Fibroblast of the aortic adventitia (primary cell): ENCODE measurements at places on chromosomes 11 and 22. TPM values are rescaled to one million over a fixed set of nuclear protein-coding genes. Genes with fewer than 3 reads are reported as not detected.
A peak's percentile ranks its signal among the peaks of the same experiment; 100 is the strongest.

TRIM64 gene
- not detected in 2 replicates for total RNA-seq

MRPL21 gene
- 57.8 and 62.9 TPM in 2 replicates for total RNA-seq

ELF5 gene
- not detected in 2 replicates for total RNA-seq

SCUBE1 gene
- not detected in 2 replicates for total RNA-seq

RAC2 gene
- 5.6 and 14.4 TPM in 2 replicates for total RNA-seq

DNA sequence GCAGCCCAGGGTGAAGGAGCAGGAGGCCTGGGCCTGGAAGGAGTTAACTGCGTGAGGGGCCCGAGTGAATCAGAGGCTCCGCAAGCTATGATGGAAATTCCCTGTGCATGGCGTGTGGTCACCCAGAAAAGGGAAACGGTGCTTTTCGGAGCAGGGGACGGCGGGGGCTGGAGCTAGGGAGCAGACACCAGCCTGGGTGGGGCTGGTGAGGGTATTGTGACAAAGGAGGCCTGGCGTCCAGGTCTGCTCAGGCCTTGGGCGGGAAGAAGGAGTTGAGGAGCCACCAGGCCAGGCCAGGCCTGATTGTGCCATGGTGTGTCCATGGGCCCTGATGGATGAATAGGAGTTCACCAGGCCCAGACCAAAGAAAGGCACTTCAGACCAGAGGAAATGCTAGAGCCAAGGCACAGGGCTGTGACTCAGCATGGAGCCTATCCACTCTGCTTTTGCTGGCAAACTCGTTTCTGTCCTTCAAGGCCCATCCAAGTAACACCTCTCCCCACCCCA is 12.8 kb upstream of the SPI1 start:
- DNase-seq, result no peak

GRCh38 chr11:70727899-70728620 is 329.7 kb downstream of the CTTN start:
- no peak for DNase-seq

DNA sequence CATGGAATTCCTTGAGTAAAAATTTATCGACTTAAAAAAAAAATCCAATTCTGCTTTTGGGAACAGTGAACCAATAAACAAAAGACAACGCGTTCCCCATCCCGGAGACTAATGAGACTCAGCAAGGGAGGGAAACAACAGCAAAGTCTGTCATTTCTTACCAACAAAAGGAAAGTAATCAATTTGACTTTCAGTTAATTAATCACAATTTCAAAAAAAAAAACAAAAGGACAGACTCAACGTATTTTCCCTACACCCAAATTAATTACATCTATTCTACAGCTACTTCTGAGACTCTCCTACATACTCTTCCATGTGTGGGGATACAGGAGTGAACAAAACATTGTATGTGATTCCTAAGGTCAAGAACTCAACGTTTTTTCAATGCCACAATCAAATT is 1.9 kb downstream of the RDX start:
- DNase-seq, result no peak

DNA sequence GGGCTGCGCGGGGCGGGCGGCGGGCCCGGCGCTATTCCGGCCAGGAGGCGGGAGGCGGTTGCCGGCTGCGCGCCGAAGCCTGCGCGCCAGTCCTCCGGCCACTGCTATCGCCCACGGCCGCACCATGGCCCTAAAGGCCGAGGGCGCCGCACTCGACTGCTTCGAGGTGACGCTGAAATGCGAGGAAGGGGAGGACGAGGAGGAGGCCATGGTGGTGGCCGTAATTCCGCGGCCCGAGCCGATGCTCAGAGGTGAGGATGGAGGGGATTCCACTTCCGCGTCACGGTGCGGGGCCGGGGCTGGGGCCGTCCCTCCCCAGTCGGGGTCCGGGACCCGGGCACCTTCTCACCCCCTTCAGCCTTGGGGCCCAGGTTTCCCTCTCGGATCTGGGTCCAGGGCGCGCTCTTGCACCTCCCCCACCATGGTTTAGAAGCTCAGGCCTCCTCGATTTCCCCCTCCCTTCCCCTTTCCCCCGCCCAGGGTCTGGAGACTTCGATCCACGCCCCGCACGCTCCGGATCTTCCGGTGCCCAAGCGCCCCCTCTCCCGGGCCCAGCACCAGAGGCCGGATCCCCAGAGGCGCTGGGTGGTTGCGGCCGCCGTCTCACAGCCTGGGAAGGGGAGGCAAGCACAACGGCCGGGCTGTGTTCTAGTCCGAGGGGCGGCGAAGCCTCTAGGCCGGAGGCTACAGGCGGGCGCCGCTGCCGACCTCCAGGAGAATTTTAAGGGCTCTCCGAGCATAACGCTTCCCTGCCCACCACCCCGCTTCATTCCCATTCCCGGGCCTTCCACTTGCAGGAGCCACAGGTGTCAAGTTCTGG is 517 bp downstream of the SPINDOC start:
- peak; percentile 40 for DNase-seq

GRCh38 chr11:10600570-10601248 is 32.2 kb upstream of the LYVE1 start:
- no peak for DNase-seq

- no peak for DNase-seq
These were observed 19.4 kb downstream of the OSBP2 start for GRCh38 chr22:30714062-30714461.

GRCh38 chr11:2271077-2271326 is 614 bp upstream of the ASCL2 start:
- DNase-seq, result no peak

DNA sequence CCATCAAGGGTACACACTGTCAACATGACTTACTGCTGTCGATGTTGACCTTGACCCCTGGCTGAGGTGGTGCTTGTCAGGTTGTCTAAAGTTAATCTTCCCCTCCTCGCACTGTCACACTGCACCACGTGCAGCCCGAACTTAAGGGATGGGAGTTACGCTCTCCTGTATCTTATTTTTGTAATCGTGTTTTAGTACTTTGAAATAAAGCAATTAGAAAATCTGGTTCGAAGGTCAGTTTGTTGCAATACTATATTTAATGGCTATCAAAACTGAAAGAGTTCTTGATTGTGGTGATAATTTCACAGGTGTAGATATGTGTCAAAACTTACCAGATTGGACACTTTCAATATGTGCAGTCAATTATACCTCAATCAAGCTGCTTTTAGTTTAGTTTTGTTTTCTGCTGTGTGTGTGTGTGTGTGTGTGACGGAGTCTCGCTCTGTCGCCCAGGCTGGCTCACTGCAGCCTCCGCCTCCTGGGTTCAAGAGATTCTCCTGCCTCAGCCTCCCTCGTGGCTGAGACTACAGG is 10.7 kb upstream of the ST14 start:
- no peak for DNase-seq

GRCh38 chr11:91023731-91024130 is 800.9 kb upstream of the CHORDC1 start:
- DNase-seq, result no peak

DNA sequence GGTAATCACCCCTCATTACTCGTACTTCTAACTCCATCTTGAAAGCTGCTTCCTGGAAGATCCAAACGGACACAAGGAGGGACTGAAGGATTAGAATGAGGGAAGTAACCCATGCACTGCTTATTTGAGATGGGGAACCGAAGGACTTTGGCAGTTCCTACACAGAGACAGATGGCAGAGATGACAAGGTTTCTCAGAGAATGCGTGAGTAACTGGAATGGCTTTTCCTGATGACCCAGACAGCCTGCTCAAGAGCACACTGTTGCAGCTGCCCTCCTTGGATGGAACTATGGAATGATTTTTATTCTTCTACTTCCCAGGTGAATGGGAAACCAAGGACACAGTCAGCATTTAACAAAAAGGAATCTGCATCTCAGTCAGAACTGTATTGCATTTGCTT is 7.3 kb downstream of the KCNJ11 start:
- DNase-seq, result no peak

DNA sequence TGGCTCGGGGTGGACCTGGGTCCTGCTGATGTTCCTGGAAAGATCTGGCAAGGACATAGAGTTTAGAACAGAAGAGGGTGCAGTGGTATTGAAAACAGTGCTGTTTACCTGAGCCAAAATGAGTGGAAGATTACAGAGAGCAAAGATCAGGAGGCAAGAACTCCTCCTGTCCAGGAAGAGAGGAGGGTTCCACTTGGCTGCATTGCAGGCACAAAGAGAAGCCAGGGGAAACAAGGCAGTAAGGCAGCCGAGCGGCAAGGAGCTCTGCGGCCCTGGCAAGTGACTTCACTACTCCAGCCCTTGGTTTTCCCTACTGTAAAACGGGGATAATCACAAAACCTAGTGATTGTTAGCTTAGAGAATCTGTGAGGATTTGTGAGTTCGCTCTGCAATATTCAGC is 3.7 kb upstream of the PACSIN2 start:
- no peak for DNase-seq
